ENCODE measurements at places on chromosomes 12 and 14.

DNA sequence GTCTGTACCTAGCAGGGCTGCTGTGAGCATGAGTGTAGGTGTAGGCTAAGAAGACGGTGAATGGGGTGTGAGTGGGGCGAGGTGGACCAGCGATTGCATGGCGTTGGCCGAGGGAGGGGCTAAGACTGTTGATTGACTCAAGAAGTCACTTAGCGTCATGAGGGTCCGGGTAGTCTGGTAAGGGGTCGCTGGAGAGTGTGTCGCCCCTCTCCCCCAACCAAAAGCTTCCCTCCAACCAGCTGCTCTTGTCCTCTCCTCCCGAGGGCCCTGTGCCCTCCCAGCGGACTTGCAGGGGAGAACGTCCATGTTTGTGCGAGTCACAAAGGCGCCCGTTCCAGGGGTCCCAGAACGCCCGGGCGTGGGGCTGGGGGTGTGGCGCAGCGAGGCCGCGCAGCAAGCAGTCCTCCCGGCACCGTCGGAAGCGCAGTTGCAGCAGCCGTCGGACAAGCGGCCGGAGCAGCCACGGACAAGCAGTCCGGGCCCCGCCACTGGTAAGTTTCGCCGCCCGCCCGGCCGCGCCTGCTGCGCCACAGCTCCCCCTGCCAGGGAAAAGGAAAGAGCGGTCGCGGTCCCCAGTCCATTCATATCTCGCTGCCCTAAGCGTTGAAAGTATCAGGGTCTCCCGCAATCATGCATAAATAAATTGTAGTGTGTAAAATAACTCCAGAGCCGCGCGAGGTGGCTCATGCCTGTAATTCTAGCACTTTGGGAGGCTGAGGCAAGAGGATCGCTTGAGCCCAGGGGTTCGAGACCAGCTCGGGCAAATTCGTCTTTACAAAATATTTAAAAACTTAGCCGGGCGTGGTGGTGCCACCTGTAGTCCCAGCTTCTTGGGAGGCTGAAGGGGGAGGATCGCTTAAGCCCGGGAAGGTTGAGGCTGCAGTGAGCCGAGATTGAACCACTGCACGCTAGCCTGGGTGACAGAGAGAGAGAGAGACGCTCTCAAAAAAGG lies at the start of gene CCDC63:
Gene CCDC63, plus strand, starts transcription at position 373 of the 952 bp plus-strand sequence. CDS start 5,968 bp downstream, outside the sequence.
- peak; percentile 39 for DNase-seq

DNA sequence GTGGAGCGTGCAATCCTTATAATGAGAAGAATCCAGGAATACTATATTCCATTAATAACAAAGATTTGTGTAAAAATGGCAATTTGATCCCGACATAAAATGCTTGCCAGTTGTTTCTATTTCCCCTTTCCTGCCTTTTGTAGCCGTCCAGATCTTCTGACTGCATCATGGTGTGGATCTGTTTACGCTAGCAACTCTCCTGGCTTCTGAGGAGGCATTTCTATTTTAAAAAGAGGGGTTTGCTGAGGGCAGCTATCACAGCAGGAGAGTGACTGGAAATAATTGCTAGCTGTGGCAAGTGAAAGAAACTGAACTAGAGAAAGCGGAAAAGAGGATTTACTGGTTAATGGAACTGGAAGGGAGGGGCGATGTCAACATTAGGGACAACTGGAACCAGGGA lies 145.6 kb downstream of the ATP23 start:
- no peak for DNase-seq

- DNase-seq = no peak
Observed at GRCh38 chr14:38693423-38693822, 409.6 kb downstream of the SEC23A start.

DNA sequence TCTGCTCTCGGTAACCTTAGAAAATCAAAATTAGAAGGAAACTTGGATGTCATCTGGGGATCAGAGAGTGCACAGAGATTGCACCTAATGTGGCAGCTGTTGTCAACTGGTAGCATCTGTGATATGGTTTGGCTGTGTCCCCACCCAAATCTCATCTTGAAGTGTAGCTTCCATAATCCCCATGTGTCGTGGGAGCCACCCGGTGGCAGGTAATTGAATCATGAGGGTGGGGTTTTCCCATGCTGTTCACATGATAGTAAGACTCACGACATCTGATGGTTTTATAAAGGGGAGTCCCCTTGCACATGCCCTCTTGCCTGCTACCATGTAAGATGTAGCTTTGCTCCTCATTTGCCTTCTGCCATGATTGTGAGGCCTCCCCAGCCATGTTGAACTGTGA lies 127.7 kb upstream of the SRRM4 start:
- DNase-seq = no peak

DNA sequence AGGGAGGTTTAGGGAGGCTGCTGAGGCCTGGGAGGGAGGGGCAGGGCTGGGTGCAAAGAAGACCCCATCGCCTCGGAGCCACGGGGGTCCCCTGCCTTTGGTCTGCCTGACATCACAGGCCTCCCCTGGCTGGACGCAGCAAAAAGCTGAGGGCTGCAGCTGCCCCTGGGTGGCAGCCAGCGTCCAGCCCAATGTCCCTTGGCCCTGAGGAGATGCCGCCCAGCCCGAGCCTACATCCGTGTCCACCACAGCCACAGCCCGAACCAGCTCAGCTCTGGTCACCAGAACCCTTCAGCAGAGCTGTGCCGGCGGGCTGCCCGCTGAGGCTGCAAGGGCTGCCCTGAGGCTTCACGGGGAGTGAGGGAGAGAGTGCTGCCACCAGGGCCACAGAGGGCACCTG lies 1.9 kb downstream of the NUDT14 start:
- no peak for DNase-seq

DNA sequence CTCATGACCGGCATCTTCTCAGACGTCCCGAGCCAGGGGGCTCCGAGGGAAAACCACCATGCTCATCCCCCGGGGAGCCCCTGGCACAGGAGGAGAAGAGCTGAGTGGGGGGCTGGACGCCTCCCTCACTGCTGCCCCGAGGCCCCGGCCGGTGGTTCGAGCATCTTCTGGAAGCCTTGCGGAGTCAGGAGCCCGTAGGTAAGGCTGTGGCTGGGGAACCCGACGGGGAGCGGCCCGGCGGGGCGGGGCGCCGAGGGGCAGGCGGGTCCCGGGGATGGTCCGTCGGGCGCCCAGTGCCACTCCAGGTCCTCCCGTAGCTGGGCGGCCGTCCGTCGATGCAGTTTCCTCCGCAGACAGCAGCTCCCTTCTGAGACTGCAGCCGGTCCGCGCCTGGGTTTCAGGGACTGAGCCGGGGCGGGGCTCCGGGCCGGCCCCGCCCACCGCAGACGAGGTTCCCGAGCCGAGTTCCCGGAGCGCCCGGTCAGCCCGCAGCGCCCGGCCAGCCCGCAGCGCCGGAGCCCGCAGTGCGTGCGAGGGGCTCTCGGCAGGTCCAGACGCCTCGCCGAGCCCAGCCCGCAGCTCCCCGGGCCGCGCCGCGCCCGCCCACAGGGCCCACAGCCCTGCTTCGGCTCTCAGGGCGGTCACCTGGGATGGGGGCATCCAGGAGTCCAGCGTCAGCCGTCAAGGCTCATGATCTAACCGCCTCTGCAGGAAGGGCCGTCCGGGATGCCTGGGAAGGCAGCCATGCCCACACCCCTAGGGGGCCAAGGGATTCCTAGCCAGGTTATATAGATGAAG lies at the start of gene PGF:
Gene PGF, minus strand, starts transcription at position 369 of the 798 bp plus-strand sequence. Its CDS starts 355 bp downstream, at position 14.
- DNase-seq = peak; percentile 51

- DNase-seq = no peak
Observed at GRCh38 chr14:24670594-24670993, 36.6 kb upstream of the GZMB start.

DNA sequence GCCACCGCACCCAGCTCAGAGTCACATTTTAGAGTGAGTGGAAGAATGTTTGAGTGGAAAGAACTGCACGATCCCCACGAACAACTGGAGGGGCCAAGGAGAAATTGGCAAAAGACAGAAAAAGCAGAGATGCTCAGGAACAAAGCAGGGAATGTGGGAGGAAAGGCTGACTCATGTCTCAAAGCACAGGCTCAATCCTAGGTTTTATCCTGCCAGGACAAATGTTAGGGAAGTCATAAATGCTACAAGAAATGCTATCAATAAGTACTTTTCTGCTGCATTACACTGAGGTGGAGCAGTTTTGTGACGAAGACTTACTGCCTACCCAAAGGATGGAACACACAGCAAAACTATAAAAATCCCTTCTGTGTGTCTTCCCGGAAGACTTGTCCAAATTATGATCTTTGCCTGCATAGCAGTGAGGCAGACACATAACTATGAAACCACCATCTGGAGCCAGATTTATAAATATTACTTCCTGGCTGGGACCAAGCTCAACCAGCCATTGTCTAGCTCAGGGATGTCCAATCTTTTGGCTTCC lies 26.7 kb downstream of the NIN start:
- DNase-seq = no peak

Measured in activated T-cell treated with anti-CD3 and anti-CD28 coated beads, Interleukin-2, amount 50 U/mL, for 1 hour (primary cell).